Non-pigmented ciliary epithelial cell (primary cell): ENCODE measurements at places on chromosomes 3 and 15.

- no peak for DNase-seq
These were observed 1.6 kb upstream of the DNAJB8 start for GRCh38 chr3:128468285-128468790.

DNA sequence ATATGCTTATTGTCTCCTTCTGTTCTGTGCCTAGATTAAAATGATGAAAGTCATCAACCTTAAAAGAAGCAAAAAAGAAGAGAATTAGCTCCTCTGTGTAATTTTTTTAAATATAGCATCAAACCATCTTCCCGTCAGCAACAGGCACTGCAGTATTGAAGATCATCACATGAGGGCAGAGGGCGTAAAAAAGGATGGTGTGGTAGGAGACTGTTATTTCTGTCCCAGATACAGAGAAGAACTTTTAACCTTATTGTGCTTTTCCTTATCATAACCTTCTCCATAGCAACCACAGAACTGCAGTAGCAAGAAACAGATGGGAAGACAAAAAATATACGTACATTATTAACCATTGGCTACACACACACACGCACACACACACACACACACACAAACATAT lies 88.8 kb downstream of the IGSF11 start:
- DNase-seq = no peak

DNA sequence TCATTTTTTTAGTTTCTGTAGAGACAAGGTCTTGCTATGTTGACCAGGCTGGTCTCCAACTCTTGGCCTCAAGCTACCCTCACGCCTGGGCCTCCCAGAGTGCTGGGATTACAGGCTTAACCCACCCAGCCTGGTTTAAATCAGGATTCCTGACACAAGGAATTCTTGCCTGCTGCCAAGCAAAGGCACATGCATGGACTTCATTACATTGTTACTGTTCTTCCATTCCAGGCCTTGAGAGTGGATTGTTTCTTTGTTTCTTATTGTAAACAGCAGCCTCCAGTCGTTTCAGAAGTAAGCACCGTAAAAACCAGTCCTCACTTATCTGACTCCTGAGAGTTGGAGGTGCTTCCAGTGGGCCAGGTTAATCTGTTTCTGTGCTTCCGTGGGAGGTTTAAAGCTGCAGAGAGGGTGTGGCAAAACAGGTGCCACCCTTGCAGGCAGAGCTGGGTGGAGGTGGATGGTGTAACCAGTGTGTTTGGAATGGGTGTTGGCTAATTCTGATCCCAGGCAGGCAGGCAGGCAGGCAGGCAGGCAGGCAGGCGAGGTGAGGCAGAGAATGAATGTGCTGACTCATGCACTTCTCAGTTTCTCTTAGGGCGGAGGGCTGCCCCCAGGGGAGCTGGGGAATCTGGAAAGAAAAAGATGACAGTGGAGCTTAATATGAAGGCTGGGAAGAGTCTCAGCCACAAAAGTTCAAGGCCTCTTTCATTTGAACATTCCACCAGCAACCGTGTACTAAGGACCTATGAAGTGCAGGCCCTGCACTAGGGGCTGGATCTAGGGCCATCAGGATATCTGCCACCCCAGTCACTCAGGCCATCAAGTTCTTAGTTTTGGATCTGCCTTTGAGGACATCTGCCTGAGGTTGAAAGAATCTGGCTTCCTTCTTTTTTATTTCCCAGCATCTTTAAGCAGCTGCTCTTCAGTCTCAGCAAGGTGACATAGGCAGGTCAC lies 37.0 kb upstream of the CDCP1 start:
- DNase-seq = no peak

- DNase-seq = no peak
These were observed 219.2 kb downstream of the OPA1 start for GRCh38 chr3:193812078-193812725.

GRCh38 chr15:96054621-96055020 lies 275.9 kb upstream of the NR2F2 start:
- DNase-seq = no peak

DNA sequence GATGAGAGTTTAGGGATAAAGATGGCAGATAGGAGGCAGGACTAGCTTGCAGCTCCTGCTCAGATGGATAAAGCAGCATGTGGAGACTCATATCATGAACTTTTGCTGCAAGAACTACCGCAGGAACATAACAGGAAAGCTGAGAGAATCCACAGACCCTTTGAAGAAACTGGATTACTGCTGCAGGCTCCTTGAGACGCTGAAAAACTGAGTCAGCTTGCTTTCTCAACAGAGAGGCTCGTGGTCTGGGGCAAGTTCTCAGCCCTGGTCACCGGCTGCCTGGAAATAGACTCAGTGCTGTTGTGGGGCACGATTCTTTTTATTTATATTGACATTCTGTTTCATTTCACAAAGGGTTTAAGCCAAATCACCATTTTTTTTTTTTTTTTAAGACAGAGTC lies 28.8 kb upstream of the TRIM59 start:
- DNase-seq = peak; percentile 50

DNA sequence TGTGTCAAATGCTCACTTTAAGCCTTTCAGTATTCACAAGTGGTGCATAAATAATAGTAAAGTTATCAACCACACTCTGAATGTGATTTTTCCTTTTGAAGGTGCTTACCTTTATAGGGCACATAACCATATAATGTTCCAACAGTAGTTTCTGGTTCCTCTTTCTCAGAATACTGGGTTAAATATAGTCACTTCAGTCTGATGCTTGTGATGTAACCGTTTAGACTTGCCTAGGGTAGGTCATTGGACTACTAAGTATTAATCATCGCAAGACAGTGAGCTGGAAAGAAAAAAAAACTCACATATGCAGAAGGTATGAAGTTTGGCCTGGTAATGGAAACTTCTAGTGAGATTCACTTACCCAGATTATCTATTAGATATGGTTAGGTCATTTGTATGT lies 1.9 kb downstream of the KBTBD8 start:
- DNase-seq = peak; percentile 74
